CD8-positive, alpha-beta memory T cell (primary cell): ENCODE measurements at places on chromosomes 2 and 18. TPM values are rescaled to one million over a fixed set of nuclear protein-coding genes. Genes with fewer than 3 reads are reported as not detected.

GRCh38 chr18:49764032-49764431, 49.3 kb downstream of the ACAA2 start:
- no peaks in the 10 kb centered on the region for H3K4me1 ChIP-seq
- H3K27ac ChIP-seq, result no peak overlapping the region
- no peak for DNase-seq
- no peaks in the 10 kb centered on the region for H3K36me3 ChIP-seq
- no peaks in the 10 kb centered on the region for H3K27me3 ChIP-seq

GRCh38 chr2:3469486-3469885, 49.8 kb downstream of the ADI1 start:
- DNase-seq, result no peak
- no peak overlapping the region for H3K27ac ChIP-seq
- no peak overlapping the region for H3K4me3 ChIP-seq
- peaks cover 32% of the 10 kb centered on the region for H3K36me3 ChIP-seq
- H3K4me1 ChIP-seq, result no peaks in the 10 kb centered on the region
- no peaks in the 10 kb centered on the region for H3K27me3 ChIP-seq

IL1RL2 gene
- 0.13 TPM for total RNA-seq

GLI2 gene
- not detected for total RNA-seq

EVX2 gene
- not detected for total RNA-seq
